Stimulated activated CD8-positive, alpha-beta memory T cell treated with anti-CD3 and anti-CD28 coated beads, Interleukin-7, amount 100 ng/mL, for 24 hours (primary cell): ENCODE measurements at places on chromosomes 13 and 19.

DNA sequence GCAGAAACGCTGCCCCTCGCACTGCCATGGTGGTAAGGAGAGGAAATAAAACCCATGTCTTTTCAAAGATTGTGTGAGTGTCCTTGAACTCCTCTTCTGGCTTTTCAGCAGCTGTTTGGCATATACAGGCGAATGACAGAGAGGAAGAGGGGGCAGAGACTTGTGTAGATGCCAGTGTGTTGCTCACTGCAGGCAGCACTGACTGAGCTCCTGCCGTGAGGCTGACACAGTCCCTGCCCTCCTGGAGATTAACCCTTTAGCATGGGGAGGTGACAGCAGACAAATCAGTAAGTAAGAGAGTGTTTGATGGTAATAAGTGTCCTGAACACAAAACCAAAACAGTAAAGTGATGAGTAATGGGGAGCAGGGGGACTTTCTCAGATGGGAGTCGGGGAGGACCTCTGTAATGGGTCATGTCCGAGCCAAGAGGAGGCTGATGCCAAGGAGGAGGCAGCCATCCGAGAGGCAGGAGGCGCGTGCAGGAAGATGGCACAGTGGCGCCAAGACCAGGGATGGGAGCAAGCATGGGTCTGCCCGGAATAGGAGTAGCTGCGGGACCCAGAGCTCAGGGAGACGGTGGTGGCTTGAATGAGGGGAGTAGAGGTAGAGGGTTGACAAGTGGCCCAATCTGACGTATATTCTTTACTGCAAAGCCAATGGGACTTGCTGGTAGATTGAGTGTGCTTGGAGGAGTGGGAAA lies 182.2 kb downstream of the FOXO1 start:
- DNase-seq, result no peak

- no peak for DNase-seq
These were observed 1.5 kb upstream of the C13orf46 start for GRCh38 chr13:113975416-113975815.

GRCh38 chr19:1985588-1986356 lies 29.7 kb downstream of the BTBD2 start:
- no peak for DNase-seq

DNA sequence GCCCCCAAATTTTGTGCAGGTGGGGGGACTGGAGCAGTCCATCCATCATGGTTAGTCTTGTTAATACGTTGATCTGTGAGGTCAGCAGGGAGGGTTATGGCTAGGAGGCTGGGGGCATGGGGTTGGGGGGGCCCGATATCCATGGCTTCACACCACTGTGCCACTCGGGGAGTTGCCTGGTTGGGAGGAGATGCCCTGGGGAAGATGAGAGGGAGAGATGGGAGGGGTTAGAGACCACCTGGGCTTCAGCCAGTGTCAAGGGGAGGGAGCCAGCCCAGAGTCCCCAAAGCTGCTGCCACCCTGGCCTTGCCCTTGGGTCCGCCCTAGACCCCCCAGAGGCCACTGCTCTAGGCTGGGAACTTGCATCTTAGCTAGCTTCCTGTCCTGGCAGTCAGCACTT lies 1.8 kb upstream of the DMPK start:
- DNase-seq, result no peak

- no peak for DNase-seq
These were observed 94.8 kb downstream of the SOX1 start for GRCh38 chr13:112161521-112162301.

GRCh38 chr19:5109560-5109959 lies 140.6 kb downstream of the KDM4B start:
- no peak for DNase-seq

DNA sequence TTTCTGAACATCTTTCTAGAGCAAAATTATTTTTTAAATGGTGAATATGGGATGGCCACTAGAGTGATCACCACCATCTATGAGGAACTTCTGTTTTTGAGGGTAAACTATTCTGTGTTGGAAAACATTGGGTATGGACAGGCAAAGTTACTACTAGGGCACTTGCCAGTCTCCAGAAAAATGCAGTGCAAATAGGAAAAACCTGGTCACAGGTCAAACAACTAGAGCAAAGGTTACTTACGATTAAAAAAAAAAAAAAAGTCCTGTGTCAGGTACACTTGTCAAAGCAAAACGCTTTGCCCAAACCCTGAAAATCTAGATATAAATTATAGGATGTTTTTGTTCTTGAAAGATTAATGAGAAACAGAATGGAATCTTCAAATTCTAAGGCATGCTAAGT lies 66.2 kb downstream of the SLITRK1 start:
- DNase-seq, result no peak

DNA sequence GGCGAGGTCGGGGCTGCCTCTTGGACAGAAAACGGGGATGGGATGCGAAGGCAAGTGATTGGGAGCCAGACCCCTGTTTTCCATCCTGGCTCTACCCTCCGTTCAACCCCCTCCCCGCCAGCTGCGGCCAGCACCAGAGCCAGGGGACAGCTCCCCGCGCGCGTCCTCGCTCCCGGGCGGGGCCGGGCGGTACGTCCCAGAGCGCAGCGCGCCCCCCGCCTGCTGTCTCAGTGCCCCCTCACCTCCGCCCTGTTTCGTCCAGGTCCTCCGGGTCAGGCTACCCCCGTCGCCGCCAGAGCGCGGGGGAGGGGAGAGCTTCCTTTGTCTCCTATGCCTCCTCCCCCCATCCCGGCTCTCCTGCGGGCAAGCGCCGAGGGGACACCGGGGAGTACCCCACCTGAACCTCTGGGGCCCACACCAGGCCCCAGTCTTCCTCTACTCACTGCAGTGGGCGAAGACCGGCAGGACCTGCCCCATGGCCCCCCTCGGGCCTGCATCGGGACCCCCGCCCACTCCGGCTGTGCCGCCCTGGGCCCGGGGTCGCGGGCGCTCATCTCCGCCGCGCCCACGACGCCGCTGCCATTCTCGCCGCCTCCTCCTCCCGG lies 396 bp downstream of the RTN2 start:
- DNase-seq, result no peak

DNA sequence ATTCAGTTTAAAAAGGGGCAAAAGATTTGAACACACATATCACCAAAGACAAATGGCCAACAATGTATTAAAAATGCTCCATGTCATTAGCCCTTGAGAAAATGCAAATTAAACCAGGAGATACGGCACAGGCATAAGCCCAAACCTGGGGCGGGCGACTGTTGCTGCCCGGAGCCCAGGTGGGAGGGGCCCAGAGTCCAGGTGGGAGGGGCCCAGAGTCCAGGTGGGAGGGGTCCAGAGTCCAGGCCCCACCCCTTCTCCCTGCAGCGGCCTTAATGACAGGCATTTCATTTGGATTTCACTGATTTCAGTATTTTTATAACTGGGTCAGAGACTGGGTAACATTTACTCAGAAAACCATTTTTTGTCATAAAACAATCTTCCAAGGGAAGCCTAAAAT lies 78.2 kb downstream of the RASA3 start:
- no peak for DNase-seq

DNA sequence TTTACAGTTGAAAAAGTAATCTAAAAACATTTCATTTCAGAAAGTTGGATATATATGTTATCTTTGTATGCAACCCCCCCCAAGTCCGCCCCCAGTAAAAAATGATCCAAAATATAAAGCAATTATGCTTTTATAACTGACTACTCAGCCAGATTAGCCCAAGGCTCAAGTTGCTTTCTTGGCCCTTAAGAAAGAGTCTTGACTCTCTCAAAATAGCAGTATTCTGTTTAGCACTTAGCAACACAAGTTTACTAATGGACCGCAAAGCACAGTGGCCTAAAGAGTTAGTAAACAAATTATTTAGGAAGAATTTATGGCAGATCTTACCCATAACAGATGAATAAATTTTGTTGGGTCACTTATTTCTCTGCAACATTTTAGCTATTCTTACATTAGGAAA lies 86.9 kb downstream of the ELF1 start:
- no peak for DNase-seq

GRCh38 chr19:39128516-39129079 lies 3.0 kb downstream of the PAK4 start:
- no peak for DNase-seq

DNA sequence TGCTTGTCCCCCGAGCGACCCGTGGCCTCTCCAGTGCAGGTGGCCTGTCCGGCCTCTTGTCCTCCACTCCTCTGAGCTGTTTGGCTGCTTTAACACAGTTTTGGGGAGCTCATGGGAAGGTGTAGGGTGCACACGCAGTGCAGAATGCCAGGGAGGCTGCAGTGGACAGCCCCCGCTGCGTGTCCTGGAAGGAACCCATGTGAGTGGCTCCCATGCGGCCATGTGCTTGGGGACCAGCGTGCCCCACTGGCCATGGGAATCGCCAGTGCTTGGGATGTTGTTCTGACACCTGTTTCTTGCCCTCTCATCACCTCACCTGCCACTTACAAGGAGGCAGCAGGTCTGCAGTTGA lies 22.6 kb upstream of the F7 start:
- no peak for DNase-seq

- no peak for DNase-seq
These were observed 1.9 kb downstream of the MKNK2 start for GRCh38 chr19:2048959-2049740.

DNA sequence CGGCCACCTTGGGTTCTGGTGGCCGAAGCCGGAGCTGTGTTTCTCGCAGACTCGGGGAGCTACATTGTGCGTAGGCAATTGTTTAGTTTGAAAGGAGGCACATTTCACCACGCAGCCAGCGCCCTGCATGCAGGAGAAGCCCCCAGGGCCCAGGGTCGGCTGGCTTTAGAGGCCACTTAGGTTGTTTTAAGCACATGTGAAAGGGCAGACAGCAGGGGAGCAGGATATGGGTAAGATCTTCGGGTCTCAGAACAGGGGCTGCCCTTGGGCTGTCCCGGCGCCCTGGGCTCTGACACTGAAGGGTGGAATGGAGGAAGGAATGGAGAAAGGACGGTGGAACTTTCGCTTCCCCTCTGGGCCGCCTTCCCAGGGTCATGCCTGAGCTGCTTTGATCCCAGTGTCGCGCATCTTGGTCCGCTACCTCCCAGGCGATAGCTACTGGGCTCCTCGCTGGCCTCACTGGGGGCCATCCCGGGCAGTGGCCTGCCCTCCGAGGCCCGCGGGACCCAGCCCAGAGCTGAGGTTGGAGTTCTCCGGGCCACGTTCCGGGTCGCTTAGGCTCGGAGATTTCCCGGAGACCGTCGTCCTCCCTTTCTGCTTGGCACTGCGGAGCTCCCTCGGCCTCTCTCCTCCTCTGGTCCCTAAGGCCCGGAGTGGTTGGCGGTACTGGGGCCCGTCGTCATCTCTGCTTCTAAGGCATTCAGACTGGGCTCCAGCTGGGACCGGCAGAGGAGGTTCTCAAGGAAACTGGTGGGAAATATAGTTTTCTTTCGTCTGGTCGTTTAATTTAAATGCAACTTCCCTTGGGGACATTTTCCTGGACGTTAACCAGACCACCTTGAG lies 4.3 kb upstream of the POU4F1 start:
- no peak for DNase-seq

DNA sequence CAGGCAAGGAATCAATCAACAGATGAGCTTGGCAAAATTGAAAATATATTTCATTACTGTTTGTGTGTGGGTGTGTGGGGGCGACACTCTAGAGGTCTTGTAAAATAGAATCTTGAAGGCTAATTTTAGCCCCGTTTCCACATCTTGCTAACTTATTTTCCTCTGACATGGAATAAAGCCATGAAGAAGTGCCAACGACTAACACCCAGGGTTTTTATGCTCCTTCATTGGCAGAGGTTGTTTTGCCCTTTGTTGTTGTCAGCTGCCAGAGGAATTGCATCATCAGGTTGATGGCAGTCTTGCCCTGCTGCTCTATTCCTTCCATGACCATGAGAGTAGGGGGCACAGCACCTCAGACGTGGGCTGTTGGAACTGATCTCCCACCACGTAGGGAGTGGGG lies 30.6 kb upstream of the FAM216B start:
- DNase-seq, result no peak

GRCh38 chr13:91722267-91722884 lies 324.0 kb downstream of the GPC5 start:
- DNase-seq, result no peak

- no peak for DNase-seq
These were observed 143.7 kb downstream of the FREM2 start for GRCh38 chr13:38830442-38831045.

DNA sequence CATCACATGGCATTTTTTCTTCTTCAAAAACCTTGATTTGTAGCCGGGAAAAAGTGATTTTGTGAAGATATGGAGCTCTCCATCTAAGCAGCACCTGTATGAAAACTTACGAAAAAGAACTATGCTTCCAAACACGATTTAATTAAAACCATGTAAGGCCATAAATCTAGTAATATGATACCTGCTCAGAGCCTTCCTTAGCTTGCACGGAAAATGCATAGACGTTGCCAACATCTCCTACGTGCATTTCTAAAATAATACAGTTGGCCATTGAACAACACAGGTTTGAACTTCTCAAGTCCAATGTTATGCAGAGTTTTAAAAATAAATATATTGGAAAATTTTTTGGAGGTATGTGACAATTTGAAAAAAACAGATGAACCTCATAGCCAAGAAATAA lies 59.1 kb upstream of the RNF113B start:
- DNase-seq, result no peak

GRCh38 chr19:17967257-17968051 lies 547 bp downstream of the KCNN1 start:
- DNase-seq, result no peak

- DNase-seq, result no peak
These were observed 41.9 kb downstream of the TEX26 start for GRCh38 chr13:30974350-30974749.
